ENCODE measurements at places on chromosomes 16 and 17. TPM values are rescaled to one million over a fixed set of nuclear protein-coding genes. Genes with fewer than 3 reads are reported as not detected.
A peak's percentile ranks its signal among the peaks of the same experiment; 100 is the strongest.

- H3K36me3 ChIP-seq, result no peaks in the 10 kb centered on the region
- H3K27me3 ChIP-seq, result no peaks in the 10 kb centered on the region
- no peak for DNase-seq
- H3K27ac ChIP-seq, result no peak within 1 kb of the TSS
Observed at GRCh38 chr16:29678691-29679267, at the start of gene QPRT. QPRT (plus strand) TSS chr16:29679180; CDS start chr16:29679198, 18 bp downstream.

DNA sequence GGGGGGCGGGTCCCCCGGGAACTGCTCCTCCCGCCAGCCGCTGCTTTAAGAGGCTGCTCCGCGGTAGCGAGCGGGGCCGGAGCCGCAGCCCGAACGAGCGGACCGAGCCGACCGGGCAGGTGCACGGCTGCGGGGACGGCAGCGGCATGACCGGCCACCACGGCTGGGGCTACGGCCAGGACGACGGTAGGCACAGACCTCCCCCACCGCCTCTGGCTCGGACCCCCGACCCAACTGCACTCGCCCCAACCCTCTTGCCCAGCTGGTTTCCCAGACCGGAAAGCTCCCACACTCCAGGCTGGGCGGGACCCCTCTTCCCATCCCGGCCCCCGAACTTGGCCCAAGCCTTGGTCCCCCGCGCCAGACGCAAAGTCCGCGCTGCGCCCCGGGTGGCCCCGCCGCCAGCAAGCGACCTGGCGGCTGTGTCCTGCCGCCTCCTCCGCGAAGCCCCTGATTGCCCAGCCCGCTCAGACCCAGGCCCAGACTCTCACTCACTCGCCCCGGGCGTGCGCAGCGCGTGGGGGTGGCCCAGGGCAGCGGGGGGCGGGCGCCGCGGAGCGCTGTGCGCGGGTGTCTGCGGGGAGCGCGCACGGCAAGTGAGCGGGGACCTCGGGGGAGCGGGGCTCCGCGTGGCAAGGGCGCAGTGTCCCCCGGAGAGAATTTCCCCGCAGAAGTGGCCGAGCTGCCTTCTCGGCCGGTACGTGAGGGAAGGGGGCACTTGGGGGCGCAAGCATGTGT is at the start of gene CA7:
TSS of gene CA7 (plus strand) at position 73 of the 738 bp plus-strand sequence. CDS start at position 147, 74 bp downstream.
- peaks cover 14% of the 10 kb centered on the region for H3K4me1 ChIP-seq
- peak within 1 kb of the TSS; percentile 45 for H3K4me3 ChIP-seq
- H3K27ac ChIP-seq, result no peak within 1 kb of the TSS
- H3K36me3 ChIP-seq, result no peaks in the 10 kb centered on the region
- peaks cover 29% of the 10 kb centered on the region for H3K27me3 ChIP-seq

DNA sequence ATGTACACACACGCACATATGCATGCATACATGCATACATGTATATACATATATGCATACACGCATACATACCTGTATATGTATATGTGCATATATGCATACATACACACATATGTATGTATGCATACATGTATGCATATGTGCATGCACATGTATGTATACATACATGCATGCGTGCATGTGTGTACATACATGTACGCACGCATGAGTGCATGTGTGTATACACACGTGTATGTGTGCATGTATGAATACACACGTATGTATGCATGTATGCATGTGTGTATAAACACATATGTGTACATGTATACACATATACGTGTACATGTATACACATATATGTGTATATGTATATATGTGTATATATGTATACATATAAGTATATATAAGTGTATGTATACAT is 28.5 kb upstream of the DLX3 start:
- H3K4me1 ChIP-seq, result peaks cover 23% of the 10 kb centered on the region
- no peaks in the 10 kb centered on the region for H3K27me3 ChIP-seq
- no peak overlapping the region for H3K4me3 ChIP-seq
- no peaks in the 10 kb centered on the region for H3K36me3 ChIP-seq

GRCh38 chr17:60641810-60642220 is 35.8 kb upstream of the BCAS3 start:
- peaks cover 14% of the 10 kb centered on the region for H3K4me1 ChIP-seq
- no peak overlapping the region for H3K27ac ChIP-seq
- H3K27me3 ChIP-seq, result no peaks in the 10 kb centered on the region
- H3K4me3 ChIP-seq, result no peak overlapping the region

GRCh38 chr17:12983991-12984884 is 33.6 kb downstream of the ELAC2 start:
- H3K27me3 ChIP-seq, result no peaks in the 10 kb centered on the region
- no peaks in the 10 kb centered on the region for H3K4me1 ChIP-seq
- H3K36me3 ChIP-seq, result no peaks in the 10 kb centered on the region
- H3K27ac ChIP-seq, result no peak overlapping the region
- H3K4me3 ChIP-seq, result no peak overlapping the region

- no peak for DNase-seq
- H3K4me3 ChIP-seq, result no peak overlapping the region
- H3K36me3 ChIP-seq, result no peaks in the 10 kb centered on the region
- H3K27me3 ChIP-seq, result no peaks in the 10 kb centered on the region
Observed at GRCh38 chr16:57700781-57701551, 6.4 kb downstream of the DRC7 start.

DNA sequence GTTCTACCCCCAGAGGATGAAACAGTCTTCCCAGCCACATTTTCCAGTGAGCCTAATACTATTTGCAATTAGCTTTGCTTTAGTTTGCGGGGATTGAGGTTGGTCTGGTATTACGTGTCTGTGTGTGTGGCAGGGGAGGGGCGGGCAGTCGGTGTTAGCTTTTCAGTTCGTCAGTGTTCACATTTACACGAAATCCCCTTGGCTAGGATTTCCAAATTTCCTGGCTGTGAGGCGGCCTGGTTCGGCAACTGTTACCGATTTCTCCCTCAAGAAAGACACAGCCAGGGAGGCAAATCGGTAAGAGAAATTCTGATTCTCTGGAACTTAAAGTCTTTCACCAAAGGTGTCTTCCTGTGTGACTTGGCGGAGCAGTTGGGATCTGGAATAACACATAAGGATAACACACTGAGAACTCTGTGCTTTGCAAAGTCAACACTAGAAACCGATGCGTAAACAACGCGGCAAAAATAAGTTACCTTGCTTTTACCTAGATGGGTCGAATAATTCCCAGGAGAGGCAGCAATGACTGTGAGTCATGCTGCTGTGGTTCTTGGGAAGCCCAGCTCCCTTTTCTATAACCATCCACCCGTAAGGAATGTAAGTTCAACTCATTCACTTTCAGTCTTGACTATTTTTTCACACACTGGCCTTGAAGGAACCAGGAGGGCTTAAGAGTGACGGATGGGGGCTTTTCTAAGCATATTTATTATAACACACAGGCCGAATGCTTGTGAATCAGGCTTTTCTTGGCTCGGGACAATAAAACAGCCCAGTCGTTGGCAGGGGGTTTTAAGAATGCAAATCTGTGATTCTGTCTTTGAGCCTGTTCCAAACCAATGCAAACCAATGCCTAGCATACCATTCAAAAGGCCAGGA is 24.2 kb downstream of the GPRC5B start:
- no peak for DNase-seq
- no peaks in the 10 kb centered on the region for H3K4me1 ChIP-seq
- H3K27me3 ChIP-seq, result no peaks in the 10 kb centered on the region

DNA sequence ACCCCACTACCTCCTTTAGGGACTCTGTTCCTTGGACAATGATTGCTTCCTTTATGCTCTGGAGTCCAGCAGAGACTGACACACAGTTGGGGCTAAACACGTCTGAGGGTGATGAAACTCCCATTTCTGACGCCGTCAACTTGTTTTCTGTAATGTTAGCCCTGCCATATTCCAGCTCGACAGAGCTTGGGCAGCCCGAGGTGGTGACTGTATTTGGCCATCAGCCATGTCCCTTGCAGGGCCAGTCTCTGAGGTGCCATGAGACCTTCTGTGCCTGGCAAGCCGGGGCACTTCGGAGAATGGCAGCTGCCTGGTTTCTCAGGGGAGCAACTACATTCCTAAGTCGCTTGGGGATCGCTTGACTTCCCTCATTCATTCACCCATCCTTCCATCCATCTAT is 278.9 kb upstream of the TNRC6C start:
- H3K4me1 ChIP-seq, result no peaks in the 10 kb centered on the region
- H3K27me3 ChIP-seq, result peaks cover 9% of the 10 kb centered on the region
- DNase-seq, result no peak
- H3K4me3 ChIP-seq, result no peak overlapping the region
- no peaks in the 10 kb centered on the region for H3K36me3 ChIP-seq
- no peak overlapping the region for H3K27ac ChIP-seq

GRCh38 chr16:30786936-30787612 is at the start of gene ZNF629:
ZNF629 (minus strand) TSS chr16:30787205; CDS start chr16:30784482, 2,723 bp downstream.
- peak; percentile 75 for DNase-seq
- no peaks in the 10 kb centered on the region for H3K27me3 ChIP-seq
- peak within 1 kb of the TSS; percentile 74 for H3K4me3 ChIP-seq
- H3K4me1 ChIP-seq, result peaks cover 22% of the 10 kb centered on the region
- H3K36me3 ChIP-seq, result peaks cover 18% of the 10 kb centered on the region

TLCD2 gene
- 13.4 TPM for total RNA-seq

NAGS gene
- 6.4 TPM for total RNA-seq

C17orf75 gene
- total RNA-seq, result 11.7 TPM

SYT17 gene
- total RNA-seq, result 11.8 TPM

C16orf89 gene
- 198 TPM for total RNA-seq

All from lower lobe of right lung (tissue), 2 donors.